ENCODE measurements at places on chromosomes 5 and 9.

DNA sequence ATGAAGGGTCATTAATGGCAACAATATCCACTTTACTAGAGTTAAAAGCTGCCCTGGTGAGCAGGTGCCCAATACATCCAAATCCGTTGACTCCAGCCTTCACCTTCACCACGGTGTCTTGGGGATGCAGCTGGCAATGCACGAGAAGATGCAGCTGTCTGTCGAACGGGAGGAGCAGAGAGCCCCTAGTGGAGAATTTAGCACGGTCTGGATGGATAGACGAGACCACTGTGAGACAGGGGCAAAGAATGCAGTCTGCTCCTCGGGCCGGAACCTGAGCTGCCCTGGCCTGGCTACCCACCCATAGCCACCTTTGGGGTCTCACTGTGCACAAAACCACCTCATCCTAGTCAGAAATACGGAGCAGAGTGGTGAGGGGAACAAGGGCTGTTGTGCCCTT lies 35.1 kb downstream of the ADRA1B start:
- DNase-seq = no peak

DNA sequence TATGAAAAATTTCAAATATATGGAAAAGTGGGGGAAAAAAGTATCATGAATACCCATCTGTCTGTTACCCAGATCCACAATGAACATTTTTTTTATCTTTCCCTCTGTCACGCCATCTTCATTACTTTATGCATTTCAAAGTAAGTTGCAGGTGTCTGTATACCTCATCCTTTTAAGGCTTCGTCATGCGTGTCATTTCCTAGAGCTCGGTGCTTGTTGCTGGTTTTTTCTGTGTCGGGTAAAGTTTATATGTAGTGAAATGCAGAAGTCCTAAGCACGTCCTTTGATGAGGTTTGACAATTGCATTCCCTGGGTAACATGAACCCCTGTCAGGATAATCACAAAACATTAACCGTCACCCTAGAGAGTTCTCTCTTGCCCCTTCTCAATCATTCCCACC lies 52.1 kb downstream of the DAPK1 start:
- DNase-seq = no peak

- peak; percentile 6 for DNase-seq
Observed at GRCh38 chr9:37486616-37487548, 1.1 kb downstream of the POLR1E start.

DNA sequence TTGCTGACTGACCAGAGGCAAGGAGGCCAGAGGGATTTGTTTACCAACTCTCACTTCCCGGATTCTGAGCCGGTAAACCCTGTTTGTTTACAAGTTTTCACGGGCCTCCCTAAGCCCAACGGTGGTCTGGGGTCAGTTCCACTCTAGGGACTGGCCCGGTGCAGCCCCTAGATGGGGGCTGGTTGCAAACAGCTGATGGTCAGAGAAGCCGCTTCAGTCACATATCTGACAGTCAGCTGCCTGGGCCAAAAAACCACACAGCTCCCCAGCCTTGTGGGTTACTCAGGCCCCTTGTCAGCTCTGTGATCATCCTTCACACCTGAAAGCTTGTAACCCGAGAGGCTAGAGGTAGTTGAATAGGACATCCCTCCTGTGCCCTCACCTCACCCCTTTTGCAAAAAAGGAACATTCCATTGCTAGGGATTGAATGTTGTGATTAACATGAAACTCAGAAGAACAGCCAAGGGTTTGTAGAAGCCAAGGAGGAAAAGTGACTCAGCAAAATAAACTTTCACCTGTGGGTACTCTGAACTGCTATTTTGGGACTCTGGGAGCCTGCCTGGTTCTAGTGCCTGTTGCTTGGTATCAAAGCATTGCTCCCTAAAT lies 40.4 kb downstream of the SAR1B start:
- no peak for DNase-seq

GRCh38 chr5:168816661-168817060 lies 237.5 kb upstream of the PANK3 start:
- DNase-seq = no peak

DNA sequence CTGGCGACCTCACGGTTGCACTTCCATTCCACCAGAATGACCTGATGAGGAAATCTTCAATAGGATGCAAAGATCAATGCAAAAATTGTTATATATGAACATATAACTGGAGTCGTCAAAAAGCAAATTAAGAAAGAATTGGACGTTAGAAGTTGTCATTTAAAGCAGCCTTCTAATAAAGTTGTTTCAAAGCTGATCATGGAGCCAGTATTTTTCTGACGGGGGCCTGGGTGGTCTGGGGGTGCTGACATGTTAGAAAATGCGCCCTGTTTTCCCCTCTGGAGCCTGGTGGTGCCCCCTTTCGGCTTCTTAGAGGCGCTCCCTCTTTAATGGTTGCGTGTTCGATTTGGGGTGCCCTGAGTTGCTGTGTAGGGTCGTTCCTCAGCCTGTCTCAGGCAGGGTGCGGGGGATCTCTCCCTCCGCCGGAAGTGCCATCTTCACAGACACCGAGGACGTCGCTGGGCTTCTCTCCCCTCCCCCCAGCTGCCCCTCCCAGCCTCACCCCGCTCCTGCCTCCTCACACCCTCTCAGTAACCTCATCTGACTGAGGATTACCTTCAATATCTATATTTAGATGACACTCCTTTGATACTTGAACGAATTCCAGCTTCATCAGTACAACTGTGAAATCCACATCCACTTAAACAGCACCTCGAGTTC lies 18.3 kb downstream of the PTGES2 start:
- DNase-seq = no peak

DNA sequence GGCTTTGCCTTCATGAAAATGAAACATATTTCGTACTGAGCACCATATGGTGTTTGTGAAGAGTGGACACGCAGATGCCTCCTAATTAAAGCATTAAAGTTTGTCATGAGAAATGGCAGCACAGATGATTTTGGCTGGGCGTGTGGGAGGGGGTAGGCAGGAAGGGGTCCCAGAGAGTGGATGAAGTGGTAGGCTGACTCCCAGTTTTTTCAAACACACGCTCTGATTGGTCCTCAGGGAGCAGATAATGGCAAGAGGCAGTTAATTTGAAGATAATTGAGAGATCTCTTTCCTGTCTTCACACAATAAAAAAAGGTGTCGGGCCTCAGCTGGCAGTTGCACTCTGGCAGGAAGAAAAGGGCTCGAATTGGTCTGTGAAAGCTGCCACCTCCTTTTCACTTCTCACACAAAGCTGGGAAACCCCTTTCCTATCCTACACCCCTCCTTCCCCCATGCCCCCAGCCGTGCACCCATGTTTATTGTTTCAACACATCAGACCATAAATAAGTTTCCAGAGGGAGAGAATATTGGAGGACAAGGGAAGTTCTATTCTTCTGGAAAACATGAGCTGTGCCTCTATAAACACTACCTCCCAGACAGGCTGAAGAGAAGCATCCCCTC lies 429.6 kb downstream of the ARHGEF28 start:
- no peak for DNase-seq

- DNase-seq = no peak
Observed at GRCh38 chr5:22889720-22890119, 36.6 kb upstream of the CDH12 start.

- no peak for DNase-seq
Observed at GRCh38 chr5:85538362-85538761, 1079.4 kb upstream of the COX7C start.

DNA sequence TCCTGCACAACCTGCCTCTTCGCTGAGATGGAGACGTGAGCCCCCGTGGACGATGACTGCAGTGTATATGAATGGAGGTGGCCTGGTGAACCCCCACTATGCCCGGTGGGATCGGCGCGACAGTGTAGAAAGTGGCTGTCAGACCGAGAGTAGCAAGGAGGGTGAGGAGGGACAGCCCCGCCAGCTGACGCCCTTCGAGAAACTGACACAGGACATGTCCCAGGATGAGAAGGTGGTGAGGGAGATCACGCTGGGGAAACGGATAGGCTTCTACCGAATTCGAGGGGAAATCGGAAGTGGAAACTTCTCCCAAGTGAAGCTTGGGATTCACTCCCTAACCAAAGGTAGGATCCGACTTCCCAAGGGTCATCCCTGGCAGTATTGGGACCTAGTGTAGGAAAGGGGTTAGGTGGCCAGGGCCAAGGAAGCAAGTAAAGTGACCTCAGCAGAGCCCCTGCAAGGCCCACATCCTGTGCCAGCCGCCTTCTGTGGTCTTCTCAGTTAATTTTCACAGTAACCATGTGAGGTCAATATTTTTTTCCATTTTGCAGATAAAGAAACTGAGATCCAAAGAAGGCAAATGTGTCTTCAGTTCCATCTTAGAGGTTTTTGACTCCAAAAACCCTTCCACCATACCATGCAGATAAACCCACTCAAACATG lies 53.8 kb downstream of the NIM1K start:
- no peak for DNase-seq

DNA sequence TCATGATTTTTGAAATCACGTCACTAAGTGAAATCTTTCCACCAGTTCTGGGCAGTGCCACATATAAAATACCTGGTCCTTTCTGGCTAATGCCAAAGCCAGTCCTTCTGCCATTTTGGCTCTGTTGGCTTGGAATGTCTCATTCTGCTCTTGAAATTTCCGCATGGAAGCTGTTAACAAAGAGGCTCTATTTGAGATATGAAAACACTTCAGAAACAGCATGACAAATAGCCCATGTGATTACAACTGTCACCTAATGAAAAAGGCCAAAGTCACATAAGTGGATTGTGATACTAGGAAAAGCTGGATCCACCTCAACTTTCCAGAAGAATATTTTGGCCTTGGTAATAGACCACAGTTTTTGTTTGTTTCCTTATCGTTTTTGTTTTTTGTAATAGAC lies 12.8 kb downstream of the GOLGA1 start:
- DNase-seq = no peak

DNA sequence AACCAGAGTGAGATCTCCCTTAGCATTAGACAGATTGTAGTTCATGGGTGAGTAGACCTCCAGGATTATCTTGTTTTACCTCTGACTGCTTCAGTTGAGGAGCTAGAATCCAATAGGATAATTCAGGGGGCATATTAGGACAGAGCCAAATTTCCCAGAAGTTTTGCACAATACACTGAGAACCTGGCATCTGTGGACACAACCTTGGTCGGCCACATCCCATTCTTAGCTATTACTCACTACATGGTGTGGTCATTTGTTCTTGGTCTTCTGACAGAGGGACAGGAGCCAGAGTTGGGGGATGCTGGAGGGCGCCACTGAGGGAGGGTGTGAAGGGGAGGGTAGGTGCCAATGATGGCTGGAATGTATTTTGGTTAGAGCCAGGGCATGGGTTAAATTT lies 66.6 kb downstream of the NPR3 start:
- no peak for DNase-seq

DNA sequence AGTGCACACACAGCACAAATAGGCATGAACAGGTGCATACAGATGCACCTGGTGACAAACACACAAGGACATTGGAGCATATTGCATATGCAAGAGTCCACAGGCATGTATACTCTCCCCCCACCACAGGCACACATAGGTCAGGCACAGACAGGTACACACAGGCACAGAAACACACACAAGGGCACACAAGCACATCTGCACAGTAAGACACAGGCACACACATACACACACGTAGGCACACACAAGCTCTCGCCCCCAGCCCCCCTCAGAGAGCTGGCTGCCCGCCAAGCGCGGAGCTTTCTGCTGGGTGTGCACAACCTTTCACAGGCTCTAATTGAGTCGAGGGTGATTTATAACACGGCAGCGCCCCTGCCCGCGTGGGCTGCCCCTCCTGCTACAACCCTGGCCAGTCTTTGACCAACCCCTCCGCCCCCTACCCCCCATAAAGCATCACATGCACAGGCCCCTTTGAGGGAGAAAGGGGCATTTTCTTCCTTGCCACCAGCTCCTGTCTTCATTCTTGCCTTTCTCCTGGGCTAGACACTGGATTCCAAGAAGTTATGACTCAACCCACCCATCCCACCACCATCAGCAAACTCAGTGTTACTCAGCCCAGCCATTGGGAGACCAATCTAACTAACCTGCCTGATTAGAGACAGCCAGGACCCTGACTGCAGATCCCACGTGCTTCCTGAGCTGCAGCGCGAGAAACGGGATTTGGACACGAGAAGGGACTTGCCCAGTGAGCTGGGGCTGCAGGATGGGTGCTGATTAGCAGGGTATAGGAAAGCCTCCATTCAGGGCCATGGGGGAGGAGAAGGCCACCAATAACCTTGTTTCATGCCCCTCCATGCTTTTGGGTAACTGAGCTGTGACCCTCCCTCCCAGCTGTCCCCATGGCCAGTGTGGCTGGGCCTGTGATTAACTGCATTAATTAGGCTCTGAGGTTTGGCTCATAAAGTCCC lies 42.8 kb upstream of the PSD2 start:
- no peak for DNase-seq

DNA sequence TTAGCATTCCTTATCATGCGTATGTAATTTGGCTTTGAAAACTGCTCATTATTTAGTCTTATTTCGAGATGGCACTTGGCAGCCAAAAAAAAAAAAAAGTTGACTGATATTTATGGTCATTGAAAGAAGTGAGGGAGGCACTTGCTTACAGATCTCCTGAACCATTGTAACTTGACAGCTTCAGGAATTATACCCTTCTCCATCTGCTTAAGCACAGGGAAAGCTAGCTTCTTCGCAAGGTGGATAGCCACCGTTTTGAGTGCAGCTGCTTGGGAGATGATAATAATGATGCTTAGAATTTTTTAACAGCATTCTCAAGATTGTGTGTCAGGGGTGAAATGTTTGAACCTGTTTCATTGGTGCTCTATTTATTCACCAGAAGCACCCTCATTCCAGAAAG lies 116.1 kb downstream of the GIN1 start:
- no peak for DNase-seq

DNA sequence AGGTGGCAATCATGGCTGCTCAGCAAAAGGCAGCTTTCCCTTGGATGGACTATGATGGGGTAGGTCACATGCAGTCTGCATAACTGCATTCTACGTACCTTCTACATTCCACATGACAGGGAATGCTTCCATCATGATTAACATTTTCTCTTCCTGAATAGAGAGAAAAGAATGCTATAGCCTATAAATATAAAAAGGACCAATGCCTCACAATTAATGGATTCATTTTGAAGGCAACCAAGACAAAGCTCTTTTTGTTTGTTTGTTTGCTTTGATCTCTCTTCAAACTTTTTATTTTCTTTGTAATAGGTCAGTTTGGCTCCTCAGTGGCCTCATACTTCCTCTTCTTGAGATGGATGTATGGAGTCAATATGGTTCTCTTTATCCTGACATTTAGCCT lies 201.3 kb downstream of the ALDH1A1 start:
- DNase-seq = no peak

DNA sequence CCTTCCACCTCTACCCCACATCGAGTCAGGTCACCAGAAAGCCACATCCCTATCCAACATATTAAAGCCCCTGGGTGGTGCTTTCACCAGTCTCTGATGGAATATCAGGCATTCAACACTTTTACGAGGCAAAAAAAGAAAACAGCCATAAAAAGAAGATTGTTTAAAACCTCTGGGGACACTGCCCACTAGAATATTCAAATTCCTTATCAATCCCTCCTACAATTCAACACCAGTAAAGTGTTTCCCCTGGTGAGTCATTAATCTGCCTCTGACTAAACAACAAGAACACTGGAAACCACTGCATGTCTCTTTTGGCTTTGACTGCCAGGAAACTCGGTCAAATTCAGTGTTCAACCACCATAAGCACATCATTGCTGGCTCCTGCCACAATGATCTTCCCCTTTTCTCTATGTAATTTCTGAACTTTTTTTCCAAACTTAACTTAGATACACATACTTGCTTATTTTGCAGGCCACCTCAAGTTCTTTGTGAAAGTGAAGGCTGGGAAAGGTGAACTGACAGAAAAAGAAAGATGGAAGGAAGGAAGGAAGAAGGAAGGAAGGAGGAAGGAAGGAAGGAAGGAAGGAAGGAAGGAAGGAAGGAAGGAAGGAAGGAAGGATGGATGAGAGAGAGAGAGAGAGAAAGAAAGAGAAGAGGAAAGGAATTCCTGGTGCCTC lies 105.3 kb downstream of the PAX5 start:
- DNase-seq = no peak

GRCh38 chr5:123483446-123484077 lies 28.4 kb upstream of the CSNK1G3 start:
- no peak for DNase-seq
